ENCODE measurements at places on chromosomes 11 and 22.

- DNase-seq: no peak
Measured at GRCh38 chr11:35714882-35715627, 52.5 kb downstream of the TRIM44 start.

GRCh38 chr11:108221371-108221770 is 1.1 kb downstream of the NPAT start:
- no peak for DNase-seq

DNA sequence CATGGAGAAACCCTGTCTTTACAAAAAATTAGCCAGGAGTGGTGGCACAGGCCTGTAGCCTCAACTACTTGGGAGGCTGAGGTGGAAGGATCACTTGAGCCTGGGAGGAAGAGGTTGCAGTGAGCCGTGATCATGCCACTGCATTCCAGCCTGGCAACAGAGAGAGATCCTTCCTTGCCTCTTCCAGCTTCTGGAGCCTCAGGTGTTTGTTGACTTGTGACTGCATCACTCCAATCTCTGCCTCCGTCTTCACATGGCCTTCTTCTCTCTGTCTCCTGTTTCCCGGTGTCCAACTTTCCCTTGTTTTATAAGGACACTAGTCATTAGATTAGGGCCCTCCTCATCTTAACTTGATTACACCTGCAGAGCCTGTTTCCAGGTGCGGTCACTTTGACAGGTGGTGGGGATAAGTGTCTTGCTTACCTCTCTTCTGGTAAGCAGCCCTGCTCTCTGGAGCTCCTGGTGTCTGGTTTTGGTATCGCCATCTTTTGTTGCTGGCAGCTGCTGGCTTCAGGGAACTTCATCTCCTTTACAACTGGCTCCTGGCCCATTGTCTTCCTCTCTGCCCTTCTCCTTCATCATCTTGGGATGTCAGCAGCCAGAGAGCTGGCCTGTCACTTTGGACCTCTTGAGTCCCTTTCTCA is 8.2 kb upstream of the USP2 start:
- DNase-seq: no peak

- DNase-seq: no peak
Measured at GRCh38 chr22:40215266-40215665, 37.5 kb downstream of the TNRC6B start.

GRCh38 chr11:113277907-113278306 is 36.5 kb upstream of the TTC12 start:
- no peak for DNase-seq

DNA sequence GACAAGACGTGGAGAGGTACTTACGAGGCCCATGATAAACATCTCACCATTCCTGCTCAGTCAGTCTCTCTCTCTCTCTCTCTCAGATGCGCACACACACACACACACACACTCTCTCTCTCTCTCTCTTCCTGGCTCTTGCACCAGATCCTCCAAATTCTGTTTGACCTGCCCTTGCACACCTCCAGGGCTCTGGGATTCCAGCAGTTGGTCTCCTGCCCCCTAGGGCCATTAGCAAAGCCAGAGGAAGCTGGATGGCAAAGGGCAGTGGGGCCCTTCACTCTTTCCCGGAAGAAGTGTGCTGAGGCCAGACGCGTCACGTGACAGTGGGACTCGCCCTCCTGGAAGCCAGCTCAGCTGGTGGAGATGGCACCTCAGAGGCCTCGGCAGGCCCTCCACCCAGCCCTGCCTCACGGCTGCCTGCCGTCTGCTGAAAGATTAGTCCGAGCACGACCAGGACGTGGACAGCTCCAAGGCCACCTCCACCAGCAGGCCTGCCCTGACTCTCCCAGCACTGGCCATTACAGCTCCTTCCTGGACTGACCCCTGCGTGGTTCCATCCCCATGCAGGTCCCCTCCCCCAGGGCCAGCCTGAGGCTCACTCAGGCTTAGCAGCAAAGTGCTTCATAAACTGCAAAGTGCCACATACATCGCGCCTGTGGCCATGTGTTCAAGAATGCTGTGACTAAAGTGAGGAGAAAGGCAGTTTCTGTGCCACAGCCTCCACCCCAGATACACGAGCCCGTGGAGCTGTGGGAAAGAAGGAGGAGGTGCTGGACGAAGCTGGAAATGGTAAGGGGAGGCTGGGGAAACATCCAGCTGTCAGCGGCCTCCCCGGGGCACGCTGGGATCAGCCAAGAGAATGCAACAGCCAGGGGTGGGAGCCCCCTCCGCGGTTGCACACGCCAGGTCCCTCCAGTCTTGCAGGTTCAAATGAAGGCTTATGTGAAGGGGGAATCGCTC is 3.7 kb downstream of the PDGFB start:
- DNase-seq: no peak

DNA sequence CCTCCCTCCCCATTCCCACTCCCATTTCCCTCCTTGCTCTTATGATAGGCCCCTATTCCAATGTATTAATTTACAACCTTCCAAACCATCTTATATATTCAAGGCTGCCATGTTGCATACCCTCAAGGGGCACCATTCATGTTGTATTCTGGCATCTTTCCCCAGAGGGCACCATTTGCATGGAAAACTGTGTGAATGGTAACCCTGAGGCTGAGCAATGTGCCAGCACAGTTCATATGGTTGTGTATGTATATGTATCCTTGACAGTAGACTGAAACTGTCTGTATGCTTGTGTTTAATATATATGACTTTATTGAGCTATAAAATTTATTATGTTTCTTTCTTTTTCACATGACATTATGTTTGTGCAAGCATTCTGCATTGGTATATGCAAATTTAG is 7.3 kb downstream of the RASSF10 start:
- peak; percentile 43 for DNase-seq

GRCh38 chr11:109062445-109062844 is 359.5 kb upstream of the C11orf87 start:
- no peak for DNase-seq

DNA sequence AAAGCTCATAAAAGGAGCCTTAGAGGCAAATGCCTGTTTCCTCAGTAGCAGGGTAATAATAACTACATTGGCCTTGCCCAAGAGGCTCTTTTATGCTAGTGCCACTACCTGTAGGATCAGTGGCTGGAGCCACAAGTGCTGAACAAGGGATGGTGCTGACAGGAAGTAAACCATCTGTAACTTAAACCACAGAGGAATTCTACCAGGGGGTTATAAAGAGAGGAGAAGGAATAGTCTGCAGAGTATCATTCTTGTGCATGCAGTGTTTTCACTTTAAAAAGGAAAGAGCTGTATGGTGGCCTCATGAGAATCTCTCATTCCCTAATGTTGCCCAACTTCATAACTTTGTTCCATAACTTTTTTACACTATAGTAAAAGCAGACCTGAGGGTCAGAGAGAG is 168.1 kb downstream of the DBX1 start:
- DNase-seq: no peak

GRCh38 chr11:5363679-5364078 is 12.4 kb downstream of the OR51B6 start:
- no peak for DNase-seq

DNA sequence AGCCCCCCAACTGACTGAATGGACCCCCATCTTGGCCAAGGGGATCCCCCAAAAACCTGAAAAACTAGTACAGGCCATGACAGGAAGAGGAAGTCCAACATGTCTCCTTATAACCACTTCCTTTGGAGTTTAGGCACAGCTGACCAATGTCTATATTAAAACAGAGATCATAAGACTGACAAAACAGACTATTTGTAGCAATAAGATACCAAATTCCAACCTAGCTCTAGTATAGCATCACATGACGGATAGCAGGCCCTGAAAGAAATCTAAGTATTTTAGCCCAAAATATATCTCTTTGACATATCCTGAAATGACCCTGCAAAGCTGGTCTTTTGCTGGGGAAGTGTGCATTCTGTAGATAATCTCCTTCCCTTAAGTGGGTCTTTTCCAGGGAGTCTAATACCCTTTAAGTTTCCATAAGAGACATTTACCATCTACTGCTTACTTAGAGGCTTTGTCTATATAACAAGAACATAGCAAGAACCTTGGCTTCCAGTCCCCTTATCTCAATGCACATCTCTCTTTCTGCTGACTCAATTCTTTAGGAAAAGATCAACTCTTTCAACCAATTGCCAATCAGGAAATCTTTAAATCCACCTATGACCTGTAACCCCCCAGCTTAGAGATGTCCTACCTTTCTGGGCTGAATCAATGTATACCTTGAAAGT is 34.9 kb upstream of the ACER3 start:
- no peak for DNase-seq

- DNase-seq: no peak
Measured at GRCh38 chr11:128856241-128856640, 10.9 kb downstream of the KCNJ1 start.

DNA sequence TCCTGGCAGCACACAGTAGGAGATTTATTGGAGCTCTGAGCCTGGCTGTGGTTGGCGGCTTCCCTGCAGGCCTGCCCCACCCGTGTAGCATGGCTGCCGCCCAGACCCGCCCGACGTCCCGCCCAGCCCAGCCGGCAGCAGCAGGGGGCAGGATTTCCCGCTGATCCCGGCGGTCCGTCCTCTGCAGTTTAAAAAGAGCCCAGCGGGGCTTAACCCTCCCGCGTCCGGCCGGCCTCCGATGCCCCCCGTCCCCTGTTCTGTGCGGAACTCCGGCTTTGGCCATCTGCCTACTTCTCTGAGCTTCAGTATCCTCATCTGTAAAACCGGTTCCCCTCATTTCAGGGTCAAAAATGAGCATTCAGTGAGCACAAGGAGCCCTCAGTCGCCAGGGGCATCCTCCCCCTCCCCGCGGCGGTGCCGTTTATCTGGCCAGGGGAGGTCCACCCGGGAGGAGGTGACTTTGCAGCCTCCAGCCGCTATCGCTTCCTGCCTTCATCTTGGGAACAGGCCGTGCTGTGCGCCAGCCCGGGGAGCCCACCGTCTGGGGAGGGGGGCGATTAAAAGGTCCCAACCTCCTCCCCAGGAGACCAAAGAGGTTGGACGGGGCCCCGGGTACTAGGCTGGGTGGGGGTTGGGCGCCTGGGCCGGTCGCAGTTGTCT is at the start of gene GAS2L1:
Gene GAS2L1, plus strand, starts transcription at position 476 of the 660 bp plus-strand sequence. CDS start 1,456 bp downstream, outside the sequence.
- peak; percentile 64 for DNase-seq

- DNase-seq: no peak
Measured at GRCh38 chr11:22177186-22177585, 15.7 kb upstream of the ANO5 start.

DNA sequence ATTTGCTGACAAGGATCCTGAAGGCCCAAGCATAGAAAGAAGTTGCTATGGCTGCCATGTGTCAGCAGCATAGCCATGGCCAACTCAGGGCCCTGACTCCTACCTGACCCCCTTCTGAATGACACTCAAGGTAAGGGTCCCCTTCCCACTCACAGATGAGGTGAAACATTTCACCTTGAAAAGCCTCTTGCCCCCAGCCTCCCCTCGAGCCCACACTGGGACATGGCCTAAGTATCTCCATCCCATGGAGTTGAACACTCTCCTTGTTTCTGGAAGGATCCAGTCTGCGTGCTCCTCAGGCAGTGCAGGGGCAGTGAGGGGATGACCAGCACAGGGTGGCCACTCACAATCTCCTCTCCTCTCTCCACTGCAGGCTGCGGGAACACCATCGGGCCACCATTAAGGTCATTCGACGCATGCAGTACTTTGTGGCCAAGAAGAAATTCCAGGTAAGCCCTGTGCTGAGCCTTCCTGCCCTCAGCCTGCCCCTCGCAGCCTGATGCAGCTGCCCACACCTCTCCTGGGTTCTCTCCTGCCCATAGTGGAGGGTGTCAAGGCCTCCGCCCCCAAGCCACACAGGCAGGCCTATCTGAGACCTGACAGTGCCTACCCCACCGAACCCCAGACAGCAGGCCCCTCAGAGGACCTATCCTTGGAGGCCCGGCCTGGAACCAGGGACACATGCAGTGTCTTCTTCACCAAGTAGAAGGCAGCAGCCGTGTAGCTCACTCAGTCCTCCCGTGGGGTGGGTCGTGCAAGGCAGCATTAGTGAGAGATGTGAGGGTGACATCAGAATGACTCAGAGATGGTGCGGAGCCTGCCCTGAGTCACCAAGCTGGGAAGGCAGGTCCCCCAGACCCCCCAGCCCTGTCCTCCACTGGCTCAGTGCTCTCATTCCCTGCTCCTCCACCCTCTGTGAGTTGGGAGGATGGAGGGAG is 68.9 kb upstream of the KCNQ1OT1 start:
- DNase-seq: no peak

DNA sequence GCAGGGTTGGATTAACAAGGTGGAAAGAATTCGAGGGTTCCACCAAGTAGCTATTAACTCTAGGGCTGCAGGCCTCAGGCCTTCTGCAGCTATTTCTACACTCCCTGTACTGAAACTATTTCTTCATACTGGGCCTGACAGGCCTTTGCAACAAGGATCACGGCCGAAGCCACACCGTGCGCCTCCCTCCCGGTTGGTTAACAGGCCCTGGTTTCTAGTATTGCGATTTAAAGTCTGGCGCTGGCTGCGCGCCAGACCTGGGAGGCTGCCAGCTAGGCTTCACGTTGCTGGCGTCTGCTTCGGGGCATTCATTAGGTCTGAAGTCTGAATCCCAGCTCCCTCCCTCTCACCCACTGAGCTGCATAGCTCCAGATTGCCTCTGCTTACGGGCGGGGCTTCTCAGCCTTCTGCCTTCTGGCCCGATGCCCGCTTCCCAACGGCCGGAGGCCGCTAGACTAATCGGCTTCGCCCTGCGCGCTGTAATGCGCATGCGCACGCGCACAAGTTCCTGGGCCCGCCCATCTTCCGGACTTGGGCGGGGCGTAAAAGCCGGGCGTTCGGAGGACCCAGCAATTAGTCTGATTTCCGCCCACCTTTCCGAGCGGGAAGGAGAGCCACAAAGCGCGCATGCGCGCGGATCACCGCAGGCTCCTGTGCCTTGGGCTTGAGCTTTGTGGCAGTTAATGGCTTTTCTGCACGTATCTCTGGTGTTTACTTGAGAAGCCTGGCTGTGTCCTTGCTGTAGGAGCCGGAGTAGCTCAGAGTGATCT is 1.6 kb downstream of the LDHA start:
- peak; percentile 98 for DNase-seq

DNA sequence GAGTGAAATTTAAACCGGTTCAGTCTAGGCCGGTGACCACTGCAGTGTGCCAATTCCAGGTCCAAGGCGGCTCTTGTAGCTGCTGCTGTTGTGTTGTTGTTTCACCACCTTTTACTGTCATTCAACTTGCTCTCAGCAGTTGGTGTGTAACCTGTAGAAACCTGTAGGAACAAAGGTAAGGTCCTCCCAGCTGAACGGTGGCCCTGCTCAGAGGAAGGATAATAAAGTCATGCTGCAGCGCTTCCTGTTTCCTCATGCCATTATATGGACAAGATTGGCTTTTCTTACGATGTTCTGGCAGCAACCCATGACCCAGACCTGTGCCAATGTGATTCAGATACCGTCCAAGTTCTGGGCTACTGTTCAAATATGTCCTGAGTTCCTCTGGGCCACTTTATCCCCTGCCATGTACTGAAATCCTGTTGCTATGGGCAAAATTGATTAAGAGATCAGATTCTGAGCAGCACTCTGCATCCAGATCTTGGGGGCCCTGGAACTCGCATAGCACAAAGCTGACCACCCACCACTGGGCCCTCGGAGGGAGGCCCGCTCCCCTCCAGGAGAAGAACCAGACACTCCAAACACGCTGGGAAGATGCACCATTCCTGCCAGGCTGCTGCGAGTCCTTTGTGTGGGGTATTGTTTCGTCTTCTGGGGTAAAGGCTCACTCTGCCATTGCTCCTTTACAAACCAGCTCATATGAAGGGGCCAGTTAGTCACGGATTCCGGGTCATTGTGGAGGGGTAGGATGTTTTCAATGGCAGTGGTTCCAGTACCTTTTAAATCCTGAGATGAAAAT is 13.2 kb downstream of the FAM181B start:
- DNase-seq: no peak

GRCh38 chr11:36041988-36042611 is 98.2 kb downstream of the LDLRAD3 start:
- no peak for DNase-seq
